ENCODE measurements at places on chromosomes 7 and 10. TPM values are rescaled to one million over a fixed set of nuclear protein-coding genes. Genes with fewer than 3 reads are reported as not detected.

DNA sequence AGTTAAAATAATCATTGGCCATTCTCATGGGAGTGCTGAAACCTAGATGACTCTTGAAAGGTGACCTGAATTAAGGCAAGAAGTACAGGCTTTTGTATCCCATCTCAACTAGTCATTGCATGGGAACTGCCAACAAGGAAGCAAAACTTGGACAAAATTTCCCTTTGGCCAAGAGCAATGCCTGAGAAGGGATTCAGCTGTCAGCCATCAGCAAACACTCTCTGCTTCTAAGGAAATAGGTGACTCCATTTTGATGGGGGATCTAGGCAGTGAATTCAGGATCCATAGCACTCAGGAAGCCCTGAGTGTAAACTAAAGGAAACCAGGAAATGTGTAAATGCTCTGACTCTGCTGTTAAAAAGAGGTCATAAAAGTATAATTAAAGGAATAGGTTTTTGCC, 221.5 kb upstream of the TMEM229A start:
- no peaks in the 10 kb centered on the region for H3K4me1 ChIP-seq
- no peaks in the 10 kb centered on the region for H3K36me3 ChIP-seq
- DNase-seq, result no peak
- no peaks in the 10 kb centered on the region for H3K27me3 ChIP-seq
- H3K27ac ChIP-seq, result no peak overlapping the region

- no peak for DNase-seq
- no peak overlapping the region for H3K4me3 ChIP-seq
- H3K4me1 ChIP-seq, result no peaks in the 10 kb centered on the region
- H3K27me3 ChIP-seq, result no peaks in the 10 kb centered on the region
- no peaks in the 10 kb centered on the region for H3K36me3 ChIP-seq
These were observed 122.5 kb downstream of the RELN start for GRCh38 chr7:103866919-103867318.

- H3K36me3 ChIP-seq, result no peaks in the 10 kb centered on the region
- no peak overlapping the region for H3K27ac ChIP-seq
- no peaks in the 10 kb centered on the region for H3K4me1 ChIP-seq
These were observed 268.4 kb downstream of the GPR37 start for GRCh38 chr7:124497176-124497575.

DNA sequence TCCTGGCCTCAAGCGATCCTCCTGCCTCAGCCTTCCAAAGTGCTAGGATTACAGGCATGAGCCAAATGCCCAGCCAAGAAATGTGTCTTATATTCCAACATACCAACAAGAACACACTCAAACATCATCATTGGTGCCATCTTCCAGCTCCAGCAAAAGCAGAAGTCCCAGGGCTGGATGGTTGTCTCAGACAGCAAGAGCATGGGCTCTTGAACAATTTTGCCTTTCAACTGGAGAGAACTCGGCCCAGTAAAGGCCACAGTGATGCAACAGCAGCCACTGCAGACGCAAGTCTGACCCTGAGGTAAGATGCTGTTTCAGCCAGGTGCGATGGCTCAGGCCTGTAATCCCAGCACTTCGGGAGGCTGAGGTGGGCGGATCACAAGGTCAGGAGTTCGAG, 52.8 kb upstream of the NFE2L3 start:
- H3K4me3 ChIP-seq, result no peak overlapping the region
- H3K36me3 ChIP-seq, result no peaks in the 10 kb centered on the region
- no peak overlapping the region for H3K27ac ChIP-seq
- DNase-seq, result no peak

GRCh38 chr7:72053292-72053691, 358.8 kb downstream of the CALN1 start:
- peaks cover 5% of the 10 kb centered on the region for H3K36me3 ChIP-seq
- H3K4me3 ChIP-seq, result no peak overlapping the region
- DNase-seq, result no peak
- no peaks in the 10 kb centered on the region for H3K27me3 ChIP-seq

- no peaks in the 10 kb centered on the region for H3K27me3 ChIP-seq
- no peak for DNase-seq
- peaks cover 14% of the 10 kb centered on the region for H3K4me1 ChIP-seq
- no peak overlapping the region for H3K27ac ChIP-seq
These were observed 4.4 kb upstream of the RFC2 start for GRCh38 chr7:74258639-74259038.

GRCh38 chr7:138004936-138005335, 3.0 kb upstream of the CREB3L2 start:
- H3K4me3 ChIP-seq, result no peak overlapping the region
- H3K36me3 ChIP-seq, result no peaks in the 10 kb centered on the region
- DNase-seq, result no peak
- no peaks in the 10 kb centered on the region for H3K27me3 ChIP-seq
- H3K27ac ChIP-seq, result no peak overlapping the region
- peaks cover 8% of the 10 kb centered on the region for H3K4me1 ChIP-seq

GRCh38 chr10:32454148-32454547, 8.2 kb downstream of the CCDC7 start:
- H3K27ac ChIP-seq, result no peak overlapping the region
- peaks cover 5% of the 10 kb centered on the region for H3K36me3 ChIP-seq
- H3K4me1 ChIP-seq, result peaks cover 5% of the 10 kb centered on the region
- H3K27me3 ChIP-seq, result no peaks in the 10 kb centered on the region

DNA sequence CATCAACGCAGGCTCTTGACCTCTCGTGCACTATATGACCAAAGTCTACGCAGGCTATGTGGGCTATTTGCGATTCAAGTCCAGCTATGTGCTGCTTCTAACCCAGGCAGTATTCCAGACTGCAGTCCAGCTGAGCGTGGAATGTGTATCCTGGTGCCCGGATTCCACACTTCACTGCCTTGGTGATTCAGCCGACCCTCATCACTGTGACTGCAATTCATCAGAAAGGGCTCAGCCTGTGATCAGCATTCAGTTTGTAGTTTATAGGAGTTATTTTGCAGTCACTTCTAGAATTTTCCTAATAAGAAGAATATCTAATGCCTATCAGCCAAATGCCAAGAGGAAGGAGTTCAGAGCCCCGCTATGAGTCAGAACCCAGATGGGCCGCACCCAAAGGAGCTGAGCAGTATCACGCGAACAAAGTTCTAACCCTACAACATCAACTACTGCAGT, 119.8 kb upstream of the LANCL2 start:
- no peak for DNase-seq
- no peak overlapping the region for H3K27ac ChIP-seq
- no peak overlapping the region for H3K4me3 ChIP-seq

- no peaks in the 10 kb centered on the region for H3K36me3 ChIP-seq
- DNase-seq, result no peak
- no peaks in the 10 kb centered on the region for H3K27me3 ChIP-seq
- H3K4me1 ChIP-seq, result no peaks in the 10 kb centered on the region
- H3K4me3 ChIP-seq, result no peak overlapping the region
- no peak overlapping the region for H3K27ac ChIP-seq
These were observed 186.5 kb upstream of the SEMA3E start for GRCh38 chr7:83835424-83835823.

DNA sequence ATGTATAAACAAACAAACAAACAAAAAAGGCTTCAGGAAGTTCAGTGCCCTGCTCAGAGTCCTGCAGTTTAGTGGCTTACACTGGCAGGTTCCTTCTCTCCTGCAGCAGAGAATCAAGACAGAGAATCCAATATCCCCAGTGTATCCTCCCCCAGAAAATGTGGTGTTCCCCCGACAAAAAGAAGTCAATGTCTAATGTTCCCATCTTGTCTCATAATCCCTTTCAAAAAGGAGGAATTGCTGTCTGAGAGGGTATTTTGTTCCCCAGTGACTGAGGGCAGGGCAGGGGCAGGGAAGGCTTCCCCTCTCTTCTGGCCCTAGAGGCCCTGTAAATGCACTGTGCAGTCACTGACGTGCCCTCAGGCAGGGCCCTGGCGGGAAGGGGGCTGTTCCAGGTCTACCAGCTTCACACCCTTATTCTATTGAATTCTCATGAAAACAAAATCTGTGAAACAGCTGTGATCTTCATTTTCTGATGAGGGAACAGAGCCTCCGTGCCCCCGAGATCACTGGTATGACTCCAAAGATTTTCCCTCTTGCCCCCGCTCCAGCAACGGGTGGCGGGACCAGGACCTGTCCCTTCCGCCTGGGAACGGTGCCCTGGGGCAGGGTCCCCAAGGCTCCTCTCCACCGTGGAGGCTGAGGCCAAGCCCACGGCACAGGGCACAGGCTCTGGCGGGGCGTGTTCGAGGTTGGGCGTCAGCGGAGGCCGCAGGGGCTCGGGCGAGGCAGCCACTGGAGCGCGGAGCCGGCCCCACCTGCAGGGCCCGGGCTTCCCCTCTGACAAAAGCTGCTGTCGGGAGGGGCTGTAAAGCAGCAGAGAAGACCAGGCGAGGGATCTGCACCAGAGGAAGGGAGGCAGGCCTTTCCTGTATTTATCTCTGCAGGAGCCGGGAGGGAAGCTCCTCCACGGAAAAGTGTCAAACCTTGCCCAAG, 13.4 kb upstream of the WDFY4 start:
- H3K4me3 ChIP-seq, result no peak overlapping the region
- no peaks in the 10 kb centered on the region for H3K36me3 ChIP-seq
- H3K4me1 ChIP-seq, result no peaks in the 10 kb centered on the region
- H3K27me3 ChIP-seq, result no peaks in the 10 kb centered on the region
- DNase-seq, result no peak

- no peaks in the 10 kb centered on the region for H3K36me3 ChIP-seq
- H3K27ac ChIP-seq, result no peak overlapping the region
- DNase-seq, result no peak
- H3K4me1 ChIP-seq, result no peaks in the 10 kb centered on the region
These were observed 224.5 kb upstream of the SEMA3E start for GRCh38 chr7:83873459-83873858.

DNA sequence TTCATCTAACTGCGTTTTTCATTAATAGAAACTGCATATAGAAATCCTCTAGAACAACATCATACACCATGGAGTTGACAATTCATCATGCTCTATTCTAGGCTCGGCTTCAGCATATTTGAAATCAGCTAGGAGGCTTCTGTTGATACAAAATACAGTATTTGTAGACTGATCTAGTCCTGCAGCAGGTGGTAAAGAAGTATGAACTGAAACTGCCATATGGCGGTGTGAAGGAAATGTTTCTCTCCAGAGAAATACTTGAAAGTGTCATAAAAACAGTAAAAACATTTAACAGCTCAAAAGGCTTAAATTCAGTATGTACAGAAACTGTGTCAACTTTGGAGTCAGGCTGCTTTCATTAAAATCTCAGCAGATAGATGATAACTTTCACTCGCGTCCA, 32.0 kb upstream of the MYO3A start:
- no peak overlapping the region for H3K27ac ChIP-seq
- no peak overlapping the region for H3K4me3 ChIP-seq
- no peaks in the 10 kb centered on the region for H3K4me1 ChIP-seq
- no peaks in the 10 kb centered on the region for H3K36me3 ChIP-seq
- H3K27me3 ChIP-seq, result no peaks in the 10 kb centered on the region

DNA sequence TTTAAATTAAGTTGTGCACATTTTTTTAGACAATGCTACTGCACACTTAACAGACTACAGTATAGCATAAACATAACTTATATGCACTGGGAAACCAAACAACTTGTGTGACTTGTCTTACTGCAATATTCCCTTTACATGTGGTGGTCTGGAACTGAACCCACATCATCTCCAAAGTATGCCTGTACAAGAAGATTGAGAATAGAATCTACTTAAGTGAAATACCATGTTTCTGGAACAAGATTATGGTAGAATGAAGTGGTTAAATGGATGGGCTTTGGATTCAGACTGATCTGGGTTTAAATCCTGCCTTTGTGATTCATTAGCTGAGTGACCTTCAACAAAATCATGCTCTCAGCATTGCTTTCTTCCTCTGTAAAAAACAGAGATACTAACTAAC, 30.7 kb downstream of the CUL2 start:
- no peaks in the 10 kb centered on the region for H3K4me1 ChIP-seq
- DNase-seq, result no peak
- H3K27me3 ChIP-seq, result no peaks in the 10 kb centered on the region
- H3K4me3 ChIP-seq, result no peak overlapping the region
- H3K27ac ChIP-seq, result no peak overlapping the region

GRCh38 chr7:50564171-50564570, 1.0 kb downstream of the DDC start:
- no peaks in the 10 kb centered on the region for H3K4me1 ChIP-seq
- H3K36me3 ChIP-seq, result no peaks in the 10 kb centered on the region
- H3K4me3 ChIP-seq, result no peak overlapping the region
- peaks cover 2% of the 10 kb centered on the region for H3K27me3 ChIP-seq

DNA sequence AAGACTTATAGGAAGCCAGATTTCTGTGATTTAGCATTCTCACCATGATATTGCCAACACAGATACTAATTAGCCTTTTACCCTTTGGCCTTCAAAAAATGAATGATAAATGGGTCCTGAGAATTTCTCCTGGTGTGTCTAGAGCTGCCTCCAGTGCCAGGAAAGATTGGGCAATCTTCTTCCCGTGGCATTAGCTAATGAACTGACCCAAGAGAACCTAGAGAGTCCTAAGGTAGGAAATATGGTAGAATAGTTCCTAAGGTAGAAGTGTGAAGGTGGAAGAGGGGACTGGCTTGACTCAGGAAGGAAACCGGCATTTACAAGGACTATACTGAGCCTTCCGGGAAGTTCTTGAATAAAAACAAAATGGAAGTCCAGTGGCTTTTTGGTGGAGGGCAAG, 133.1 kb downstream of the GFRA1 start:
- no peak overlapping the region for H3K4me3 ChIP-seq
- H3K27me3 ChIP-seq, result no peaks in the 10 kb centered on the region
- no peak for DNase-seq
- H3K36me3 ChIP-seq, result no peaks in the 10 kb centered on the region

DNA sequence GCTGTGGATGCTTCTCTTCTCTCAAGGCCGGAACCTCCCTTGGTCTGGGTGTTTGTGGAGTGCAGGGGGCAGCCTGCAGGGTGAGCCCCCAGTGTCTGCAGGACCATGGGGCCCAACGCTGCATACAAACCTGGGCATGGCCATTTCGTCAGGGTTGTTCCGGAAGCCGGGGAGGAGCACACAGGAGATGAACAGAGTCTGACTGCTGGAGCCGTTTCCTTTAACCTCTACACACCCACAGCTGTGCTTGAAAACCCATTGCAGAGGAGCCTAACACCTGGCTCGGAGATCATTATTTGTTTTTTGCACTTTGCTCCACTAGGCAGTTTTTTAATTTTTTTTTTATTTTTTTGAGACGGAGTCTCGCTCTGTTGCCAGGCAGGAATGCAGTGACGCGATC, 167.6 kb upstream of the INSYN2A start:
- no peak overlapping the region for H3K27ac ChIP-seq
- H3K4me1 ChIP-seq, result no peaks in the 10 kb centered on the region
- H3K27me3 ChIP-seq, result no peaks in the 10 kb centered on the region
- no peak overlapping the region for H3K4me3 ChIP-seq
- DNase-seq, result no peak

GRCh38 chr7:35753761-35754603, 46.9 kb upstream of the SEPTIN7 start:
- no peaks in the 10 kb centered on the region for H3K27me3 ChIP-seq
- H3K36me3 ChIP-seq, result no peaks in the 10 kb centered on the region
- no peaks in the 10 kb centered on the region for H3K4me1 ChIP-seq
- no peak overlapping the region for H3K4me3 ChIP-seq
- no peak overlapping the region for H3K27ac ChIP-seq
- no peak for DNase-seq

GRCh38 chr7:150838965-150839650, 13.2 kb upstream of the AOC1 start:
- H3K27ac ChIP-seq, result no peak overlapping the region
- peaks cover 3% of the 10 kb centered on the region for H3K27me3 ChIP-seq
- H3K36me3 ChIP-seq, result no peaks in the 10 kb centered on the region
- DNase-seq, result no peak

GRCh38 chr7:128912281-128912680, 1.8 kb upstream of the KCP start:
- H3K4me3 ChIP-seq, result no peak overlapping the region
- no peak overlapping the region for H3K27ac ChIP-seq
- DNase-seq, result no peak
- peaks cover 88% of the 10 kb centered on the region for H3K27me3 ChIP-seq

The SFTPA1 gene
- total RNA-seq, result 1.4 TPM

The ADAP1 gene
- total RNA-seq, result 6.2 TPM

The COL1A2 gene
- total RNA-seq, result 55.3 TPM

The CABCOCO1 gene
- total RNA-seq, result 0.14 TPM

The ABCB4 gene
- 0.71 TPM for total RNA-seq

The CARD11 gene
- total RNA-seq, result 7.2 TPM

The MALRD1 gene
- 2.5 TPM for total RNA-seq

The CLRN3 gene
- total RNA-seq, result 0.05 TPM

Data from thymus (tissue), 14 donors.